ENCODE measurements at places on chromosomes 4 and X. TPM values are rescaled to one million over a fixed set of nuclear protein-coding genes. Genes with fewer than 3 reads are reported as not detected.

Gene SYTL4
- 3.2 TPM for total RNA-seq

Gene CYSLTR1
- not detected for total RNA-seq

Gene CTAG1B
- total RNA-seq, result not detected

Gene CSAG1
- total RNA-seq, result not detected

Gene SYP
- total RNA-seq, result 0.47 TPM

Gene FAM13A
- total RNA-seq, result 8.6 TPM

Gene ANOS1
- 3.5 TPM for total RNA-seq

Gene MAMLD1
- 2.8 TPM for total RNA-seq

Gene PPARGC1A
- total RNA-seq, result not detected

Gene GLOD5
- total RNA-seq, result not detected

Gene AREG
- total RNA-seq, result 203 TPM

Gene CCNB3
- 0.33 TPM for total RNA-seq

Gene MAGEE2
- total RNA-seq, result not detected

Gene TLR8
- total RNA-seq, result not detected

Gene SMIM10L2A
- 0.73 TPM for total RNA-seq

Gene TCEAL4
- 40.8 TPM for total RNA-seq

Gene DACH2
- total RNA-seq, result not detected

Gene NR0B1
- not detected for total RNA-seq

Gene VCX2
- not detected for total RNA-seq

Gene ATP8A1
- 5.3 TPM for total RNA-seq

Gene HSFX1
- total RNA-seq, result not detected

Gene FTHL17
- total RNA-seq, result not detected

Gene MAGEA12
- total RNA-seq, result 0.23 TPM

Gene ERCC6L
- 13.0 TPM for total RNA-seq

Gene CXCL3
- total RNA-seq, result 28.9 TPM

Gene ELK1
- total RNA-seq, result 59.0 TPM

Gene GUF1
- 12.8 TPM for total RNA-seq

Gene TKTL2
- not detected for total RNA-seq

Gene ZNF711
- total RNA-seq, result 1.6 TPM

Gene RTL9
- 0.29 TPM for total RNA-seq

Gene CT45A3
- total RNA-seq, result not detected

Gene SSX2B
- total RNA-seq, result not detected

Gene KLHL13
- 3.5 TPM for total RNA-seq

Gene CASP6
- total RNA-seq, result 33.7 TPM

Gene ANK2
- 1.4 TPM for total RNA-seq

Gene FAM9C
- not detected for total RNA-seq

Gene OTC
- total RNA-seq, result not detected

Gene LONRF3
- 15.6 TPM for total RNA-seq

Gene DOK7
- total RNA-seq, result 2.5 TPM

Gene ADH1C
- total RNA-seq, result not detected

Gene ZFX
- total RNA-seq, result 21.0 TPM

Gene WNK3
- total RNA-seq, result 0.06 TPM

Gene PABPC5
- total RNA-seq, result 0.40 TPM

Gene HTATSF1
- total RNA-seq, result 74.7 TPM

Gene UGT2A3
- total RNA-seq, result not detected

Gene MMRN1
- 0.73 TPM for total RNA-seq

Gene MAGEA6
- total RNA-seq, result 1.3 TPM

Data from PC-3 (cell line).